Amniotic stem cell (primary cell): ENCODE measurements at places on chromosomes 3 and 15.
A peak's percentile ranks its signal among the peaks of the same experiment; 100 is the strongest.

- DNase-seq = no peak
Observed at GRCh38 chr3:100277255-100277800, 16.5 kb downstream of the TBC1D23 start.

DNA sequence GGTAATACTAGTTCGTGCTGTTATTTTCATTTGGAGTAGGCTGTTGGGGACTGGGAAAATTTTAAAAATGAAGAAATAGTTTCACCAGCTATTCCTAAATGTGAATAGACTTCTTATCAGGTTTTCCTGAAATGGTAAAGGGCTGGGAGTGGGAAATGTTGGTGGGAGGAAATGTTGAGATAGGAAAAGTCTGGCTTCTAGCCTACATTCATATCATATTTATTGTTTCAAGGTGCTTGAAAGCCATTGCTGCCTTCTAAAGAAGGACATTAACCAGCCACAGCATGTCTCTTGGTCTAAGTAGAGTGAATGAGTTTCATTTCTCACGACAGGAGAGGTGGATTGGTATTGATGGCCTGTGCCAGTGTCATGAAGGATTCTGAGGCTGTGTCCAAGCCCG lies 197.1 kb upstream of the BHLHE40 start:
- no peak for DNase-seq

GRCh38 chr15:27086149-27086548 lies 115.2 kb downstream of the GABRG3 start:
- no peak for DNase-seq

DNA sequence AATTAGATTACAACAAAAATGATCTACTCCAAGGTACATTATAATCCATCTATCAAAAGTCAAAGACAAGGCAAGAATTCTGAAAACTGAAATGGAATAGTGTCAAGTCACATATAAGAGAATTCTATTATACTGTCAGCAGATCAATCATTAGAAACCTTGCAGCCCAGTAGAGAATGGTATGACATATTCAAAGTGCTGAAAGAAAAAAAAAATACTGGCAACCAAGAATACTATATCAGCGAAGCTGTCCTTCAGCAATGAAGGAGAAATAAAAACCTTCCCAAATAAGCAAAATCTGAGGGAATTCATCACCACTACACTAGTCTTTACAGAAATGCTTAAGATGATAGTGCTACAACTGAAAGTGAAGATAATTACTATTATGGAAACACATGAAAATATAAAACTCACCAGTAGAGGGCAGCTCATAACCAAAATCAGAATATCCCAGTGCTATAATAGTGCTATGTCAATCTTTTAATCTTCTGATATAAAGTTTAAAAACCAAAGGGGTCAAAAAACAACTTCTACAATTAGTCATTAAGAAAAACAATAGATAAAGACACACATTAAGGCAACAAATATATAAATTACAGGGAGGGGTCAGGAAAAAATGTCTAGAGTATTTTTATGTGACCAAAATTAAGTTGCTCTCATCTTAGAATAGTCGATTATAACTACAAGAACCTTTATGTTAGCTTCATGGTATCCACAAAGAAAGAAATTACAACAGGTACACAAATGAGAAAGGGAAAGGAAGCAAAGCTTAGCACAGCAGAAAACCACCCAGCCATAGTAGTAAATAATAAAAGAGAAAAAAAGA lies 190.7 kb upstream of the CNTN6 start:
- DNase-seq = no peak

GRCh38 chr3:76969471-76969870 lies 70.4 kb upstream of the ROBO2 start:
- DNase-seq = no peak

DNA sequence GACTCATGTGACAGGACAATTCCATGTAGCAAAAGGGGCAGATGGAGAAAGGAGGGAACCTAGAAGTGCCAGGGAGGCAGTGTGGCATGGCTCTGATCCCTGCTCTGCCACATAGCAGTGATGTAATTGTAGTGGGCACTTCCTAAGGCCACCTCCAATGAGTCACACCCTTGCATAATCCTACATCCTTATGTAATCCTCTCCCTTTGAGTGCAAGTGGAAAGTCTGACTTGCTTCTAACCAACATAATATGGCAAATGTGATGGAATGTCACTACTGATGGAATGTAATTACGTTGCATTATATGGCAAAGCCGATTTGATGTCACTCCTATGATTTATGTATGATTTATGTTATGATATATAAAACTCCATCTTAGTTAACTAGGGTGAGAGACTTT lies 72.9 kb upstream of the ATP2C1 start:
- DNase-seq = peak; percentile 5

- no peak for DNase-seq
Observed at GRCh38 chr3:74801924-74802323, 187.5 kb upstream of the CNTN3 start.

DNA sequence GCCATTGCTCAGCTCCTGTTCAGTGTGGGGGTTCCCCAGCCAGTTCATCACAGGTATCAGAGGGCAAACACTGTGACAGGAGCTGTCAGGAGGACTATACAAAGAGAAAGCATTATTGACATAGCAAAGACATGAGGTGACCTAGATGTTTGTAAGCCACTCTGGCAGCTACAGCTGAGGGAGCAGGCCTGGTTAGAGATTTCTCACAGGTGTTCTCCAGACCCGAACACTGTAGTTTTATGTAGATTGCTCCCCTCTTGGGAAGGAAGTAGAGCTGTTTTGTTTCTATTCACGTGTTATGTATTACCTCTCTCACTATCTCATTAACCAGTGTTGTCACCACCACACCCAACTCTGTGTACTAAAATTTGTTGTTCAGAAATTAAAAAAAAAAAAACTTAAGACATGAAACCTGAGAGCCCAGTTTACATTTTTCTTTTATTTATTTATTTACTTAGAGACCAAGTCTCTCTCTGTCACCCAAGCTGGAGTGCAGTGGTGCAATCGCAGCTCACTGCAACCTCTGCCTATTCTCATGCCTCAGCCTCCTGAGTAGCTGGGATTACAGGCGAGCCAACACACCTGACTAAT lies 123.7 kb downstream of the RBPMS2 start:
- DNase-seq = no peak
